ENCODE measurements at places on chromosomes 2 and 18. TPM values are rescaled to one million over a fixed set of nuclear protein-coding genes. Genes with fewer than 3 reads are reported as not detected.

Gene GALNT14
- 1.7 TPM for total RNA-seq

Gene PJVK
- total RNA-seq, result 0.77 TPM

Gene IL1B
- total RNA-seq, result 229 TPM

Gene MEP1B
- not detected for total RNA-seq

Gene NT5C1B
- not detected for total RNA-seq

Gene KLF7
- 18.6 TPM for total RNA-seq

Gene PPM1B
- total RNA-seq, result 23.1 TPM

Gene DSC3
- under 0.01 TPM for total RNA-seq

Gene CCDC141
- total RNA-seq, result 0.19 TPM

Gene PTH2R
- not detected for total RNA-seq

Gene M1AP
- under 0.01 TPM for total RNA-seq

Gene IL1R2
- total RNA-seq, result 0.38 TPM

Gene SMYD1
- total RNA-seq, result not detected

Gene IL1RL1
- 1.1 TPM for total RNA-seq

Gene TRIM43
- total RNA-seq, result not detected

Gene AQP12B
- not detected for total RNA-seq

Gene ZNF385B
- not detected for total RNA-seq

Gene ANKAR
- 5.4 TPM for total RNA-seq

Gene OTOS
- total RNA-seq, result not detected

Gene NLRC4
- not detected for total RNA-seq

Gene SNED1
- 4.6 TPM for total RNA-seq

Measured in regular cardiac myocyte (primary cell).